Right kidney (tissue), 9 donors: ENCODE measurements at places on chromosomes 6 and 20.

DNA sequence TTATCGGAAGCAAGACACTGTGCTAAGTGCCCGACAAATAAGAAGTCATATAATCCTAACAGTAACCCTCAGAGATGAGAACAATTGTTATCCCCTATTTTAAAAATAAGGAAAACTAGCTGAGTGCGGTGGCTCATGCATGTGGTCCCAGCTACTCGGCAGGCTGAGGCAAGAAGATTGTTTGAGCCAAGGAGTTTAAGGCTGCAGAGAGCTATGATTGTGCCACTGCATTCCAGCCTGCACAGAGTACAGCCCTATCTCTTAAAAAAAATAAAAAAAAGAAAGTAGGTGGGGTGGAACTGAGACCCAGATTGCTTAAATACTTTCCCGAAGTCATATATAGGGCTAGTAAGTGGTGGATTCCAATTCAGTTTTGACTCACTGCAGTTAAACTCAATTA lies 84.7 kb downstream of the UST start:
- DNase-seq, result no peak

- DNase-seq, result no peak
Observed at GRCh38 chr6:62652692-62653328, 366.8 kb upstream of the KHDRBS2 start.

- DNase-seq, result peak; percentile 37
Observed at GRCh38 chr20:63533871-63534393, 3.2 kb downstream of the PTK6 start.

DNA sequence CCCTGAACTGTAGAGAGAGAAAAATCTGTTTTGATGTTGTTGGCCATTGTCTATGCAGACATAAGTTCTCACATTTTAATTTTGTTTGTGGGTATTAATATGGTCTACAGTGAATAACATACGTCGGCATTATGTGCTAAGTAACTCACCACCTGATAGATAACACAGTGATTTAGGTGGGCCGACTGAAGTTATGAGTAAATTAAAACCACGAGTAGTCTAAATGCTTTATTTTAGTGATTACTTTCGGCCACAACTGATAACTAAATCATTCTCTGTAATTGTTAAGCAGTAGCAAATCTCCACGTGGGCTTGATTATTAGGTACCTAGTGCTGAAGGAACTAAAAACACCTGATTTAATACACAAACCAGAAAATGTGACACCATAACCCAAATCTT lies 1.1 kb downstream of the DOP1A start:
- DNase-seq, result no peak

DNA sequence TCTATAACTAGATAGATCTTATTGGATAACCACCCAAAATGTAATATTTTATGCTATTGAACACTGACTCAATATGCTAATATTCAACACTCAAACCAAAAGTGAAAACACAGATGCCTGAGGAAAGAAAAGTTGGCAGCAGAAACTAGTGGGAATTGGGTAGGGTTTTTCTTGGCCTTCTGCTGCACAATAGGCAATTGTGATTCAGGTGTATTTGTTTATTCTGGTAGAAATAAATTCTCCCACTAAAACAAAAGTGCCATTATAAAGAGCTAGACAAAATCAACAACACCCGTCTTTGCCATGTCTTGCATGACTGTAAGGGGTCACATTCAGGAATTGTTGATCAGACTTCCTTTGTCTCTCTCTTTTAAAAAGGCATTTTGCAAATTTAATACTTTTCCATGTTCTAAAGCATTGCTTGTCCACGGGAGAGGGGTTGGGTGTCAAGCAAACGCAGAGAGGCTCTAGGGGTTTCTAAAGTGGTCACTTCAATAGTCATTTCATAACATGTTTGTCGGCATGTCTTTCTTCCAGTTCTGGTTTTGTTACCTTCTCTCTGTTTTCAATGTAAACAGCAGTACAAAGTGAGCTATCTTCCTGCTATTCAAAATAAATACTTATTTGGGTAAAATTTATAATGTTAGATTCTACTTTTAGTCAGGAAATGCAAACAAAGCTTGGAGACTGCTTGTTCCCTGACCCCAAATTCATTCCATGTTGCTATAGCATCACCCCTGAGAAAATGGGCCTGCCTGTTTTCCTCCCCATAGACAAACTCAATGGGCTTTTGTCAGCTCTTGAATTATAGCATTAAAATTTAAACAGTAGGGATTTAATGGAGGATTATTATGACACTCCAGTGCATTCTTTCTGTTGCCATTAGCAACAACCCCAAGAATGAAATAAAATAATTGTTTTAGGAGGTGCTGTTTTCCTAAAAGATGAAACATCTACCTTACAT lies 217.0 kb upstream of the CCN2 start:
- DNase-seq, result no peak

- no peak for DNase-seq
Observed at GRCh38 chr6:163808231-163808630, 393.7 kb downstream of the QKI start.

DNA sequence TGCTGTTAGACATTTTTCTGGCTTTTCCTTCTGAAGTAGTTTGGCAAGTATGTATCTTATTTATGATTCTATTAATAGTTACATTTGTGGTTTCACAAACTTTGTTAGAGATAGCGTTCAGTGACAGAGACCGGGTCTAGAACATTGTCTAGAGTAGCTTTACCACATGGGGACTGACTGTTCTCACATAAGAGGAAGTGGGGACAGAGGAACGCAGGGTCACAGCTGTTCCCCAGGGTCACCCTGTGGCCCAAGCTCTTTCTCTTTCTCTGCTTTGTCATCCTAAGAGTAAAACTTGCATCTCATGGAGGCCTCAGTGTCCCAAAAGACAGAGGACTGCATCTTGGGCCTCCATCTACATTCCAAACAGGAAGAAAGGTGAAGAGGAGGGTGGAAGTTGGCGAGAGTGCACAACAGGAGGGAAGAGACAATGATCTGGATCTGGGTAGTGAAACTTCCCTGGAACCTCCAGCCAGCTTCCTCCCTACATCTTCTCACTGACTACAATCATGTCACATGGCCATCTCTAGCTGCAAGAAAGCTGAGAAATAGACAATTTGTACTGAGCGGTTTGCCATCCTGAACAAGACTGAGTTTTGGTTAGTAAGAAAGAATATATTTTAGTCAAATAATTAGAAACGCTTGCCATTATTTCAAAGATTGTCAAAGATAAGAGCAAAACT lies 645.8 kb upstream of the ARID1B start:
- no peak for DNase-seq

- no peak for DNase-seq
Observed at GRCh38 chr6:15658181-15658744, 4.6 kb downstream of the DTNBP1 start.

DNA sequence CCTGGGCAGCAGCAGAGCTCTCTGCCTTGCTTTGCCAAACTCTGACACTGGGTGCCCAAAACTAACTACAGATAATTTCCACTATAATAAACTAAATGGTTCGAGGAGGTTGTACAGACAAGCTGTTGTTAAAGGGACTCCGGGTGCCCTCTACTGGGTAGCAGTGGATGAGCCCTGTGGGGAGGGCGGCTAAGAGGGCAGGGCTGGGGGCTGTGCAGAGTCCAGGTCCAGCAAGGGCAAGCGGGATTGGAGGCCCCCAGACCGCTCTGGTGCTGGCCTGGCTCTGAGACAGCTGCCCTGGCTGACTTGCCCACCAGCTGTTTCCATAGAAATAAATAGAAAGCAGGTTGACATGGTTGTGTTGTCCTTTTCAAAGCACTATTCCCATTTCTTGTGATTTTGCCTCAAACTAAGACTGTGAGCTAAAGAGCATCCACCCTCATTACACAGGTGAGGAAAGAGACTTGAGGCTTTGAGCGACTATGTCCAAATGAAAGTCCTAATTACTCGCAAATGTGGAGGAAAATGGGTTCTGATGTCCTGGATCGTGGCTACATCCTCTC lies 167.6 kb upstream of the CST7 start:
- DNase-seq, result no peak

- DNase-seq, result no peak
Observed at GRCh38 chr6:168411130-168411529, 29.9 kb upstream of the SMOC2 start.

GRCh38 chr6:46015119-46015968 lies at the start of gene CLIC5:
Gene CLIC5 (minus strand): TSS chr6:46015860. CDS start chr6:46015542, 318 bp downstream.
- peak; percentile 65 for DNase-seq

- no peak for DNase-seq
Observed at GRCh38 chr6:106305740-106306139, 19.8 kb downstream of the ATG5 start.

DNA sequence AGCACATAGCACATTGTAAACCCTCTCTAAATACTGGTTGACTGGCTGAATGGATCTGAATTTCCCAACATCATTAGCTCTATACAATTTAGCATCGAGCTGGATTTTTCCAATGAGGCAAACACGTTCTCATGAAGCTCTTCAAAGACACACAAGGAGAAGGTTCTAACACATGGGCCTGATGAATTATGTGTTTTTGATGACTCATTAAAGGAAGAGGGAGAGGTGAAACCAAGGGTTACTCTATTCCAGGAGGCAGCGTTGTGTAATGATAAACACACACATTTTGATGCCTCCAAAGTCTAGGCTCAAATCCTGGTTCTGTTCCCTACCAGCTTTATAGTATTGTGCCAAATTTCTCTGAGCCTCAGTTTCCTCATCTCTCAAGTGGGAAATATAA lies 84.3 kb downstream of the PFDN4 start:
- DNase-seq, result no peak

GRCh38 chr6:33620158-33620855 lies 815 bp upstream of the ITPR3 start:
- DNase-seq, result peak; percentile 74

DNA sequence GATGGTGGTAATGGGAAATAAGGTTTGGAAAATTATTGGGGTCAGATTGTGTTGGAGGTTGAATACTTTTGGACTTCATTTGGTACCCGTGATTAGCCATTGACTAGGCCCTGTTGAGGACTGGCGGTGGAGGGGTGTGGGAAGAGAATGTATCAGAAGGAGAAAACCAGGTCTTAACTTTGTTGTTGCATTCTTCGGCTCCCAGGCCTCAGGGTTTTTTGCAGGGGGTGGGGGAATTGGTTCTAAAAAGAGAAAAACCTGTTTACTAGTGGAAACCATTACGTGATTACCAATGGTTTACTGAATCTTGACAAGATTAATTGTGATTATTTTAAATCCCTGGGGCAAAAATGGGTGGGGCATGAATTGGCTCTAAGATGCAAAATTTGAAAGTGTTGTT lies 85.1 kb downstream of the PHF20 start:
- no peak for DNase-seq

GRCh38 chr6:2865694-2866151 lies 24.1 kb upstream of the SERPINB1 start:
- DNase-seq, result no peak

DNA sequence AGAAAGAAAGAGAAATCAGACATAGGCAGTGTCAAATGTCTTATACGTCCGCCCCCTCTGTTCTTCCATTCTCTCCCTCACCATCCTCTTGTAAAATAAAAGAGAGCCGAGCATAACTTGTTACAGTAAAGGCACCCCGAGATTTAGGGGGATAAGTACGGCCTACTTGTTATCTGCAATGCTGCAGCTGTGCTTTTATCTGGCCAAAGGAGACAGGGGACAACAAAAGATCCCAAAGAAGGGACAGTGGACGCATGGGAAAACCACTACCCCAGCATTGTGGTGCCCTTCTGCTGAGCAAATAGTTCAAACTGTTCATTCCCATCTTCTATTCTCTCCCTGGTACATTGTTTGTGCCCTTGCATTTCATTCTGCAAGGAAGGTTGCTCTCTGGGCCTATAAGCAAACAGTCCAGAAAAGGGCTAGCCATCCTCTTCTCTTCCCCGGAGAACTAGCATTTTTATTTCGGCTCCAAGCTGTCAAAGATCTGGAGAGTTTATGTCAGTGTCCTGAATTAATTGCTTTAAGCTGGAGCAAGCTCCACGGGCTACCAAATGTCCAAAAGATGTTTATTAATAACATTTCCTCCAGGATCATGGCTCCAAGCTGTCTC lies 22.3 kb downstream of the FOXA2 start:
- peak; percentile 3 for DNase-seq
